ENCODE measurements at places on chromosomes 1 and 21.
A peak's percentile ranks its signal among the peaks of the same experiment; 100 is the strongest.

- peak; percentile 95 for DNase-seq
These were observed 1.1 kb upstream of the CACYBP start for GRCh38 chr1:174998569-174999215.

DNA sequence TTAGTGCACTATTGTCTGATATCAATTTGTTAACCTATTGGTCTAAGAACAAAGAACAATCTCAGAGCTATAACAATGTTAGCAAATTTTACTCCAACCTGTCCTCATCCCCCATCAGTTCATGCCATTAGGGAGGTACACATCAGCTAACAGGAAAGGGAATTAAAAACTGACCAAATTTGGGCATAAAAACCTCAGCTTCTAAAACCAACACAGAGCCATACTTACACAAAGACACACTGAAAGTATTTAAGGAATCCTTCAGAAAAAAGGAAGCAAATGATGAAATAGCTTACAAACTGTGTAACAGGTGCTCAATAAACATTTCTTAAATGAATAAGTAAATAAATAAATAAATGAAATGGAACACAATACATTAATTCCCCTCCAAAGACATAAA, 89.2 kb downstream of the TTLL7 start:
- DNase-seq, result no peak

- DNase-seq, result no peak
These were observed 4.9 kb downstream of the MOB3C start for GRCh38 chr1:46611691-46612221.

DNA sequence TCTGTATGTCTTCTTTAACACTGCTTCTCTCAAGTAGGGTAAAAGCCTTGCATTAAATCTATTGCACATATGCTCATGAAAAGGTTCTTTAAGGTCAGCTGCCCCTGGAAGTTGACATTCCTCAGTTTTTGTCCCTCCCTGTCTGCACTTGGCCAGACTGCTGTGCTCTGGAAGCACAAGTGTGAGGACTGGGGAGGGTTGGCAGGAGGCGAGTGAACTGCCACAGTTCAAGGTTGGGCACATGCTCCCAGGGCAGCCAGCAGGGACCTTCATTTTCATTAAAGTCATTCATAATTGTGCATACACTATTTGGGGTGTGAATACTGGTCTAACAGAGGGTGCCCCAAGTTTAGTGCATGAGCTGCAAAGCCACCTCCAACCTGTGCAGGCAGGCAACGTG, 10.9 kb upstream of the THEM5 start:
- DNase-seq, result no peak

DNA sequence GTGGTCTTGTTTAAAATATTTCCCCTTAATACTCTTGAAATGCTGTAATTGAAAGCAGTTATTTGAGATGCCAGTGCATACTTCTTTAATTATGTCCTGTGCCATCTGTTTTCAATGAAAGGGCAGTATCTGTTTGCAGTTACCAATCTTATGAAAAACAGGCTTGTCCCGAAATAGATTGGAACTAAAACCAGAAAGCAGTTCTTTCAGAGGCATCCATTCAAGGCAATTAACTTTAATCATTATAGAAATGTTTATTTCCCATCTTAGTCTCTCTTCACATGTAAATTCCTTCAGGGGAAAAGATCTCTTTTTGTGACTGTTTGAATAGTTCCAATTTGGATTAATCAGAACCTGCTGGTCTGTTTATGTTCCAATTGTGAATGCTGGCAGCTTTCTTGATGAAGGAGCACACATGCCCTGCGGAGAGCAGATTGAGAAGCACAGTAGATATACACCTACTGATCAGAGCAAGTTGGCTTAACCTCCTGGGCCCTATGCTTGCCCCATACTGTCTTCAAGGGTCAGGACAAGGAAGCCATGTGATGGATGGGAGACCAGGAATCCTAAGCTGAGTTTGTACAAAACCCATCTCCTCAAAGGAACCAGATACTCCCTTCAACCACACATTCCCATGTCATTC, 41.6 kb upstream of the MROH9 start:
- DNase-seq, result no peak

All from NAMALWA (cell line).